ENCODE measurements at places on chromosomes 7 and 10.

DNA sequence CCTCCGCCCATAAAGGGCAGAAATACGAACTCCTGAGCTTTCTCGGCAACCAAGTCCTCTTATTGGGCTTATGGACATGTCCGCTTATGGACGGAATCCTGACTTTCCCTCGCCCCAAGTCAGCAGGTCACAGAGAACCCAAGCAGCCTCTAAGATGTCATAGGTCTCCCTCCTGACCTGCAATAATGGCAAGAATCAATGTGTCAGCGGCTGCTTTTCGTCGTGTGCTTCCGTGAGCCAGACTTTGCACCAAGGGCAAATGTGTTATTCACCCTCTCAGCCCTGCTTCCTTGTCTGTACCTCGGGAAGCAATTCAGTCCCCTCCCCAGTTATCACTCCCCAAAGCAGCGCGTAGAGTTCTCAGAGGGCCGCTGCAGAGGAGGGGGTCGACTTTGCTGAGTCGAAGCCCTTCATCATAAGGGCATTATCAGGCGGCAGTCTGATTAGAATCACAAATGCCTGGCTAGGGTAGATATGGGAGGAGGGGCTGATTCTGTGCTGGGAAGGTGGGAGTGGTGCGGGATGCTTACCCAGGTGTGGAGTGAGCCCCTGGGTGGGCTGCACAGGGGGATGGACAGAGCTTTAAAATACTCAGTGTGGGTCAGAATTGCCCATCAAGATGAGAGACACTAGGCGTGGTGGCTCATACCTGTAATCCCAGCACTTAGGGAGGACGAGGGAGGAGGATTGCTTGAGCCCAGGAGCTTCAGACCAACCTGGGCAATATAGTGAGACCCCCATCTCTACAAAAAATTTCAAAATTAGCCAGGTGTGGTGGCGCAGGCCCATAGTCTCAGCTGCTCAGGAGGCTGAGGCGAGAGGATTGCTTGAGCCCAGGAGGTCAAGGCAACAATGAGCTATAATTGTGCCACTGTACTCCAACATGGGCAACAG is 36.0 kb downstream of the COL26A1 start:
- no peak for DNase-seq

- DNase-seq = no peak
Measured at GRCh38 chr10:17229967-17230682, 2.1 kb downstream of the VIM start.

DNA sequence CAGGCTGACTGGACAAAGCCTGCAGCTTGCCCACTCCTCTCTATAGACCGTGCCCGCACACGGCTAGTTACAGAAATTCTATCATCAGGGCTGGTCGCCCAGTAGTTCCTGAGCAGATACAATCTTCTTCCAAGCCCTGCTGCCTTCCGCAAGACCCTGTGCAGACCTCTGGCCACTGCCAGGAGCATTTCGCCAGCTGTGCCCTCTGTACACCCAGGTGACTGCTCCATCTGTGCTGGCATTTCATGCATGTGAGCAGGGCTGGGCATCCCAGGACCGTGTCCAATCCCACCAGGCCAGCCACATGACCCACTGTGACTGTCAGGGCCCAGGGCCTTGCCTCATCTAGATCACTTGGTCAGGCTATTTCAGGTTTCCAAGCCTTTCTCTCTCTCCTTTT is 36.9 kb downstream of the HSPA12A start:
- DNase-seq = no peak

DNA sequence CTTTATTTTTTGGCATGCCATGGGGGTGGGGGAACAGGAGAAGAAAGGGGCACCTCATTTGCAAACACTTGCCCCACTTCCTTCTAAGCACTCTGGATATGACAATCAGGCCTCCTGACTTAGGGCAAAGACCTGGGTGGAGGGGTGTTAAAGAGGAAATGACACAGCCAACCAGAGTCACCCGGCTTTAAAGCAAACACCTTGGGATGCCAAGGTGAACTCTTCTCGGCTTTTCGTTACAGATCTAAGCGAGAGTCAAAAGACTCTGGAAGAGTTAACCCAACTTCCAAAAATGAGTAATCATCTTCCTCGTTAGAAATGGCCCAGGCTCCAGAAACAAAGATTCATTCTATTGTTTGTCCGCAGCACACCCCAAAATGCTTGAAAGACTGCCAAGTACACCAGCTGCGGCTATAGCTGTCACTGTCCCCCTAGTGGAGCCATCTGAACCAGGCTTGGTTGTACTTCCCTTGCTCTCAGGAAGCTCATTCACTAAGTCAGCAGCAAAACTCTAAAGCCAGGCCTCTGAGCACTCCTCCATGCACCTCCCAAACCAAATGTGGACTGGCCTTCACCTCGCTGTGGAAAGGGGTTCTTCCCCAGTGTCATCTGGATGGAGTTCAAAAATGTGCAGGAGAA is 24.8 kb downstream of the FAM53B start:
- DNase-seq = peak; percentile 72

- DNase-seq = no peak
Measured at GRCh38 chr7:81333536-81333935, 414.7 kb upstream of the SEMA3C start.

DNA sequence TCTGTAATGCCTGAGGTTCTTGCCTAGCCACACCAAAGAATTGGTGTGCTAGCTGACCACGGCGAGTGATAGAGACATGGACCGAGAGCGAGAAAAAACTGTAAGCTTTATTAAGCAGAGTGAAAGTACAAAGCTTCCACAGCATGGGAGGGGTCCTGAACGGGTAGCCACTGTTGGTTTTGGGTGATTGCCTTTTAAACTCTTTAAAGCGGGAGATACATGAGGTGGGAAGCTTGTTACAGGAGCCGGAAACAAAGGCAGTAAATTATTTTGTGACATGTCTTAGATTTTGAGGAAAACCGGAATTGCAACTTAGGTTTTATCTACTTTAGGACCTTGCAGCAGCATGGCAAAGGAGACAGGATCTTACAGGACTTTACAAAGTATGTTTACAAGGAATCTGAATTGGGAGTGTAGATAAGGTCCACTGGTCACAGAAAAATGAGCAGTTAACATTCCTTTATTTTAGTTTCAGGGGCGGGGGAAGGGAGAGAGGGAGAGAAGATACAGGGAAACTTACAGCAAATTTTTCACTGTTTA is 252.7 kb upstream of the MBL2 start:
- no peak for DNase-seq
